ENCODE measurements at places on chromosomes 4 and X. TPM values are rescaled to one million over a fixed set of nuclear protein-coding genes. Genes with fewer than 3 reads are reported as not detected.

The PPP1R2C gene
- total RNA-seq = not detected

The NR3C2 gene
- total RNA-seq = 5.2 TPM

The FGFBP1 gene
- total RNA-seq = 17.6 TPM

DNA sequence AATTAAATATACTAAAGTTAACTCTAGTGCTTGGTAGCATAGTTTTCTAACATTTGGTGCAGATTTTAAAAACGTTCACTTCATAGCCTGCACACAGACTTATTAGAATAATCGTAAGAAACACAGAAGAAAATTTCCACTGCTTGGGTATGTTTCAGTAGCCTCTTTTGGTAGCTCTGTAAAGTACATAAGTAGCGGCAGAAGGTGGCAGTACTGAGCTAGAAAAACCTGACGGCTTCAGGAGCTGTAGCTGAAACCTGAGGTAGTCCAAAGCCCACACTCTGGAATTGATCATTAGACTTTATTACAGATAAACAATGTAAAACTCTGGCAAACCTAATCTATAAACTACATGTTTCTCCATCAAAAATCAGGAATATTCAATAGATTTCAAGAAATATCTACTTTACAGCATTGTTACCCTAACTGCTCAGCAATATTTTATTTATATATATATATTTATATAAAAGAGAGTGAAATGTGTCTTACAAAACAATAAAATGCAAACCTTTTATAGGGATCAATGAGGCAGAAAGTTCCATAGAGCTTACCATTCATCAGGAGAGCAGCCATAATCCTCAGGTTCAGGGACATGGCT is 88.2 kb downstream of the ATP8A1 start:
- peak; percentile 19 for DNase-seq

GRCh38 chr4:87465739-87466366 is 43.5 kb downstream of the NUDT9 start:
- peak; percentile 13 for DNase-seq

DNA sequence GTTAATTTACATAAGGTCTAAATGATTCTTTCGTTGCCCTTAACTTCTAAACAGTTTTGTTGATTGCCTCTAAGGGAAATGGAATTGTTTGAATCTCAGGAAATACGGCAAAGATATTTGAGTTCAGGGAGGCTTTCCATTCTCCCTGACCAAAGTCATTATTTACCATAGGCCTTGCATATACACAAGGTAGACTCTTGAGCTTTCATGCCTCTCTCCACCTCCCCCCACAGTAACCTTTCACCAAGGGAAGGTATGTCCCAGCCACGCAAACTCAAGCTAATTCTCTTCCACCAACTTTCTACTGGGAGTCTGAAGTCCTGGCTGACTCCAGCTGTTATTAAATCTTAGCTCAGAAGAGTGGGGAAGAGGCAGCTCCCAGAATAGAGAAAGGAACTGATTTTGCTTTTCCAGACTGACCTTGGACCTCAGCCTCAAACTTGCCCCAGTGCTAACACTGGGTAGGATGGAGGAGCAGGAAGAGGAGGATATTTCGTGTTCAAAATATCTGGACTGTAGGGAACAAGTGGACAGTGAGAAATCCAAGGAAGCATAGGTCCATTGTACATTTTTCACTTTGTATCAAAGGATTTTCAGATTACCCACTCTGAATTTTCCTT is 1.4 kb downstream of the IGSF1 start:
- DNase-seq = no peak

GRCh38 chr4:80489798-80490197 is 154.3 kb downstream of the CFAP299 start:
- no peak for DNase-seq

DNA sequence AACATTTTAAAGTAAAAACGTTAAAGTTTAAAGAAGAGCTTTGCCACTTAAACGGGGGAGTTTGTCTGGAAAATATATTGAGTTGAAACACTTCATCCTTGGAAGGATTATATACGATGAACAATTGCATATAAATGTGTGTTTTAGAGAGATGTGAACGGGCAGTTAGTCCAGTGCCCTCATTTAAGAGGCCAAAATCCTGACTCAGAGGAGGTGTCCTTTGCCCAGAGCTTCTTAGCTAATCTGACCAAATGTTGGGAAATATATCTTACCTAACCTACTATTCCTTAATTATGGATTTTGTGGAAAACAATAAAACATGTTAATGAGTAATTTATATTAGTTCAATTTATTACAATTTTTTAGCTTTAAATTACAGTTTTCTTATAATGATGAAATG is 327.2 kb upstream of the DIPK2B start:
- no peak for DNase-seq

GRCh38 chrX:72430405-72430968 is 124.8 kb upstream of the CITED1 start:
- no peak for DNase-seq
